NCI-H774 (cell line): ENCODE measurements at places on chromosomes 5 and 9.

DNA sequence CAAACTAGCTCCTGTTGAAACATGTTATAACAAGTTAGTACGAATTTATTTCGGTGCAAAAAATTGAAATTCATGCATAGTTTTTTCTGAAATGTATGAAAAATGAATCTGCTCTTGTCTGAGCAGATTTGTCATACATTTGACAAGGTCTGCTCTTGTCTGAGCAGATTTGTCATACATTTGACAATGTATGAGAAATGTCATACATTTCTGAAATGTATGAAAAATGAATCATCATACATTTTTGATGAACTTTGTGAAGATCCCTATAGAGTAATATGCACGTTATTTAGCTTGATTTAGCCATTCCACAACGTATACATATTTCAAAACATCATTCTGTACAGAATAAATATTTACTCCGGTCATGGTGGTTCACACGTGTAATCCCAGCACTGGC is 85.9 kb upstream of the PARP8 start:
- no peak for DNase-seq

GRCh38 chr5:151249281-151249680 is 3.7 kb upstream of the GM2A start:
- DNase-seq: no peak

DNA sequence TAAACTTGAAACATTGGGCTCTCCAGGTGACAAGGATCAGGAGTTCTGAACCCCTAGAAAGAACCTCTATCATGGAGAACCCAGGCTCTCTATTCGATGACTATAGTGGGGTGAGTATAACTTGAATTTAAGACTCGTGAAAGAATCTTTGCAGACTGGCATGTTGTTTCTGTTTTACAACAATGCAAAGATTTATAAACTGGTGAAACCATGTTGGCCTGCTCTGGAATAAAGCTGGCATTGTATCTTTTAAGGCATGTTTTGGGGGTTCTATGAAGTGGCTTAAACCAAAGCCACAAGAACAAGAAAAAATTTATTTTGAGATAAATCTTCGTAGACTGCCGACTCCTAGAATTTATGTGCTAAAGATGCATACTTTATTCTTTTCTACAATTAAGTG is 9.8 kb upstream of the GDNF start:
- no peak for DNase-seq

DNA sequence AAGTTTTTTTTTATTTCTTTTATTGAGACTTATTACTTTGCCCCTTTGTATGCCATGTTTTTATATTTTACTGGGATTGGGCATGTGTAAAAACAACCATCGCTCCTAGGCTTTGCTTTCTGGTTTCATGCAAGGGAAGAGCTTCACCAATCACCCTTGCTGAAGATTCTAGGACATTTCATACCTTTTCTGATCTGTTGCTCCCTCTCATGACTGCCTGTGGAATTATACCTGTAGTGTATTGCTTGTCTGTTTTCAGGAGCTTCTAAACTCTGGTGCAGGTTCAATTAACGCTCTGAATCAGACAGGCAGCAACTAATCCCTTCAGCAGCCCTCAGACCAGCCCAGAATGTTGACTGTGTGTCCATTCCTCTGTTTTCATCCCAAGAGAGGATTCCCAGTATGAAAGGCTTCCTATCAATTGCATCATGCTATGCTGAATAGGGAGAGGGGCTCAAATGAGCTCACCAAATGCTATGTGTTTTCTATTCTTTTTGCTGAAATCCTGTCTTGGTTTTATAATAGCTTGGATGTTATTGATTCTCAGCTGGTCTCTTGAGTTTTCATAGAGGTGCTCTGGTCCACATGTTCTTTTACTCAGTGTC is 572.9 kb upstream of the CDH6 start:
- no peak for DNase-seq

DNA sequence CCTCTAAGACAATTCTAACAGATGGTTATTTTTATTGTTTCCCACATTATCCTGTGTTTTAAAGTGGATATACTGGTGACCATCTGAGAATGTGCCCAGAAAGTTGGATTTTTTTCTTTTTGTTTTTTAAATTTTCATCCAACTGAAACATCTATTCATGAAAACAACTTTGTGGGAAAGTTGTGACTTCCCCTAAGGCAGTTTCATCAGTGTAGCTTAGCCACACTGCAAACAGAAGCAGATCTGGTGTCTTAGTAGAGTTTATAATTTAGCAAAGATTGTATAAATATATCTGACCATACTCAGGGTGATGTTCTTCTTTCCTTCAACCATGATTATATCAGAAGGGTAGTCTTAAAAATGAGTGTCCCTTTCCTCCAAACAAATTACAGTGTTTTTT is 1241.3 kb downstream of the MAT2B start:
- no peak for DNase-seq

DNA sequence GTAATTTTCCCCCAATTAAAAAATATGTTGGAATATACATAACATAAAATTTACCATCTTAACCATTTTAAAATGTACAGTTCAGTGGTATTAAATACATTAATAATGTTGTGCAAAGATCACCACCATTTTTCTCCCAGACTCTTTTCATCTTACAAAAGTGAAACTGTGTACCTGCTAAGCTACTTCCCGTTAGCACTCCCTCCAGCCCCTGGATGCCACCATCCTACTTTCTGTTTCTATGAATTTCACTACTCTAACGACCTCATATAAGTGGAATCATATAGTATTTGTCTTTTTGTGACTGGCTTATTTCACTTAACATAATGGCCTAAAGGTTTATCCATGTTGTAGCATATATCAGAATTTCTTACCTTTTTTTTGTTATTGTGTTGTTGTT is 112.9 kb downstream of the HSPA4 start:
- no peak for DNase-seq

DNA sequence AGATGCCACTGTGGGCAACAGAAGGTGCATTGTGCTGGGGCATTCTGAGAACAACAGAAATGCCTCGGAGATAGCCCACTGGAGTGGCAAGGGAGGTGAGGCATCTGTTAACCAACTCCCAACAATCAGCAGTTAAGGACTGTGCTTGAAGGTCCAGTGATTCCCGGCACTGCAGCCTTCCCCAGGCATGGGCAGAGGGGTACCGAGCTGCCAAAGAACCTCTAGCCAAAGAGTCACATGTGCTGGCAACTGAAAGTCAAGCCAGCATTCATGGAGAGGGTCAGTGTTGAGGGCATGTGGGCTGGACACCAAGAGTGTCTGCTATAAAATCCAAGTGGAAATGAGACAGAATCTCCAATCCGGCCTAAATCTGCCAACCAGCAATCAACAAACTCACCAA is 149.6 kb downstream of the ASTN2 start:
- DNase-seq: no peak

- no peak for DNase-seq
These were observed 113.1 kb upstream of the TNC start for GRCh38 chr9:115230924-115231515.

DNA sequence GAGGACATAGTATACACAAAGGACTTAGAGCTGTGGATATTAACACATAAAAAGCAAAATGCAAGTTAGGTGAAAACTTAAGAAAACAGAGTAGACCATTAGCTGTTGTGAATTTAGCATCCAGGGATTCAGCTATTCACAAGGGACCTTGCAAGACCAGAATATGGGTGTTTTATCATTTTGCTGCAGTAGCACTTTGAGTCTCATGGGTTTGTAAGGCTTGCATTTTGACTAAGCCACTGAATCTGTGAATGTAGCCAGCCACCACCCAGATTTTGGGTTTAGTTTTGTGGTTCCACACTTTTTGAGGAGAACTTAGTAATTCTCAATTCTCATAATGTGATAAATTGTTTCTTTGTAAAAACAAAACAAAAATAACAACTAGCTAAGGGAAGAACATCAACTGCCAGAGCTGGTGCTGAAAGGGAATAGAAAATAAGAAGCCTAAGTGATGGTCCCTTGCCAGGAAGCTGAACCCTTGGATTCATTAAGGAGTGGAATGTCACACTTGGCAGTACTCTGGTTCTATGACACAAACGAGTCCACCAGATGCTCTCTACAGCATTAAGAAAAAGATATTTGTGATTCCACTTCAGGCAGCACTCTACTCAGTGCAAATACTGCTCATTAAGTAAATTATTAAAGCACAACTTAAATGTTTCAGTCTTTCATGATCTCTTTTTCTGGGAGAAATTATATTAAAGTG is 557.4 kb upstream of the ZNF462 start:
- no peak for DNase-seq

- peak; percentile 99 for DNase-seq
These were observed 27.5 kb downstream of the CEL start for GRCh38 chr9:133089271-133089671.

- no peak for DNase-seq
These were observed 35.2 kb upstream of the PLEKHG4B start for GRCh38 chr5:56561-57290.

GRCh38 chr5:57891443-57891842 is 408.8 kb upstream of the ACTBL2 start:
- no peak for DNase-seq

GRCh38 chr5:56357426-56357825 is 124.3 kb upstream of the ANKRD55 start:
- DNase-seq: no peak

DNA sequence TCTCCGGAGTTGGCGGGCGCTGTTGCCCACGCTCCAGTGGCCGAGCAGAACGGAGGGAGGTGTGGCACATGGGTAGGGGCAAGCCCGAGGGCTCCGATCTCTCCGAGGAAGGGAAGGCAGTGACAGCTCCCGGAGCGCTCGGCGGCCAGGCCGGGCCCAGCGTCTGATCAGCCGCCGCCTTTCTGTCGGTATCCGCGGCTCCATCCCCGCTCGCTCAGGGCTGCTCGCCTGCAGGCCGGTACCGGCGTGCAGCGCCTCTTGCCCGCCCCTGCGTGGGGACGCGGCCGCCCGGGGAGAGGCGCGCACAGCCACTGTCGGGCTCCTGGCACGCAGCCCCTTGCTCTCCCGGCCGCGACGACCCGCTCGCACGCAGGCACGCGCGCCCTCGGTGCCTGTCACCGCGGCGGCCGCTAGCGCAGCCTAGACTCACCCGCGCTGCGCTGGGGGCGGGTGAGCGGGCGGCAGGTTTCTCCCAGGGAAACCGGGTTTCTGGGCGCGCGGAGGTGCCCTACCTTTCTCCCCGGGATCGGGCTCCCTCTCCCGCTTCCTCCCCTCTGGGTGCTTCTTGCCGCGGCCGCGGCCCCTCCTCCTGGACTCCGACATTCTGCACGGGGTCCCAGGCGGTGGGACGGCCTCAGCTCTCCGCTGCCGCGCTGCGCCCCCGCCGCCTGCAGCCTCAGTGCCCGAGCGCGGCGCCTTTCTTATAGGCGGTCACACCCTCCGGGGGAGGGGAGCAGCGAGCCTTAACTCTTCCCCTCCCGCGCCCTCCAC is 108.4 kb downstream of the PSD2 start:
- no peak for DNase-seq

- peak; percentile 26 for DNase-seq
These were observed 63.6 kb downstream of the RNF180 start for GRCh38 chr5:64229163-64229774.

- DNase-seq: no peak
These were observed 13.3 kb upstream of the CDKN2B start for GRCh38 chr9:22022396-22022795.

GRCh38 chr9:81508476-81508875 is 180.9 kb downstream of the TLE1 start:
- no peak for DNase-seq

DNA sequence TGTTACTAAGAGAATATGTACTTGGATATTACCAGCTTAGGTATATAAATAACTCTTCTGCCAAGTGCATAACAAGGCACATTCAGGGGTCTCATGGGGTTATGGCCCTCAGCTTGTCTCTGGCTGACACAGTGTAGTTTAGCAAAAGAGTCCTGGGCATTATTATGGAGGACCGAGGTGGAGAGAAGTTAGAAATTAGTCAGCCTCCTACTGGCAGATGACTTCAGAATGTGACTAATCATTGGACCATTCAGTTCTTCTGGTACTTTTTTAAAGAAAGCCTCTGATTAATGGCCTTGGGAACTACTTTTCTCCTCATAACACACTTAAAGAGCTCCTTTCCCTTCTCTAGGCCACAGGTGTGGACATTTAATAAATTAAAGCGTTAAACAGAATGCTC is 178.9 kb downstream of the SH3GL2 start:
- DNase-seq: no peak

GRCh38 chr9:70962761-70963440 is 158.5 kb downstream of the TRPM3 start:
- no peak for DNase-seq

DNA sequence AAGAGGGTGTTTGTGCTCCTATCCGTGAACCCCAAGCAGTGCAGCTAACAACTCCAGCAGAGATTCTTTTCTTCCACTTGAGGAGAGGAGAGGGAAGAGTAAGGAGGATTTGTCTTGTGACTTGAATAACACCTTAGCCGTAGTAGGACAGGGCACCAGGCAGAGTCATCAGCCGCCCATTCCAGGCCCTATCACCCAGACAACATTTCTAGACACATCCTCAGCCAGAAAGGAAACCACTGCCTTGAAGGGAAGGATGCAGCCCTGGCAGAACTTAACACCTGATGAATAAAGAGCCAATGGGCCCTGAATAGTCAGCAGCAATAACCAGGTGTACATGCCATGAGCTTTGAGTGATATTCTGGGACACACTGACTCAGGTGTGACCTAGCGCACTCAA is 1013.0 kb upstream of the COX7C start:
- no peak for DNase-seq

DNA sequence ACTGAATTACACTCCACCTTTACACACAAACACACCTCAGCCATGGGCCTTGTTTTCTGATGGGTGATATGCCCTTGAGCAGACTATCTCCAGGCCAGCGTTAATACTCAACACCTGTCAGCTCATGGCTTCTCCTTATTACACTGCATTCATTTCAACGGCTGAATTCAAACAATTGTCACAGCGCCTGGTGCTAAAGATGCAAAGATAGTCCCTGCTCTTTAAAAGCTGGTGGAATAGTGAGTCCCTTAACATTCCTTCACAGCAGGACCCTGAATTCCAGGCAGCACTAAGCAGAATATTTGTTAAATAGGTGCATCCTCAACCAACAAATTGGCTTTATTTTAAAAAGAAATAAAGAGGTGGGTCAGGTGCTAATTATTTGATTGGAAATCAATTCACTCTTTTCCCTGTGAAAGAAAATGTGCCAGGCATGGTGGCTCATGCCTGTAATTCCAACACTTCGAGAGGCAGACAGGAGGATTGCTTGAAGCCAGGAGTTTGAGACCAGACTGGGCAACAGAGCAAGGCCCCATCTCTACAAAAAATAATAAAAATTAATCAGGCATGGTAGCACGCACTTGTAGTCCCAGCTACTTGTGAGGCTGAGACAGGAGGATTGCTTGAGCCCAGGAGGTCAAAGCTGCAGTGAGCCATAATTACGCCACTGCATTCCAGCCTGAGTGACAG is 155.7 kb upstream of the EFNA5 start:
- DNase-seq: no peak

DNA sequence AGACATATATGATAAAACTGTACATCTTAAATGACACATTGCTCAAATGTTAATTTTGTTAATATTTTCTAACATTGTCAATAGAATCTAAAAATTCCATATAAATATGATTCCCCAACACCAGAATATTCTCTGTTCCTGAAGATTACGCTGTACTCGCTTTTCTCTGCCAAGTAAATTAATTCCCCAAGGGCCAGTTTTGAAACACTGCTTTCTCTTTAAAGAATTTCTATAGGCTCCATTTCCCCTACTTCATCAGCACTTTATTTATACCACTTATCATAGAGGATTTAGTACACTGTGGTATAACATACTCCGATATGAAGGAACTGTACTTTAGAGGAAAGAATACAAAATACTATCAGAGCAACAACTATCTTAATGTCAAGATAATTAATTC is 101.4 kb upstream of the ACOT12 start:
- no peak for DNase-seq

- DNase-seq: no peak
These were observed 980 bp downstream of the COL5A1 start for GRCh38 chr9:134642385-134643181.

- DNase-seq: no peak
These were observed 31.6 kb downstream of the B4GALT1 start for GRCh38 chr9:33135470-33135958.
